Hippocampal formation (tissue), 2 donors: ENCODE measurements at places on chromosomes 16 and 17.

DNA sequence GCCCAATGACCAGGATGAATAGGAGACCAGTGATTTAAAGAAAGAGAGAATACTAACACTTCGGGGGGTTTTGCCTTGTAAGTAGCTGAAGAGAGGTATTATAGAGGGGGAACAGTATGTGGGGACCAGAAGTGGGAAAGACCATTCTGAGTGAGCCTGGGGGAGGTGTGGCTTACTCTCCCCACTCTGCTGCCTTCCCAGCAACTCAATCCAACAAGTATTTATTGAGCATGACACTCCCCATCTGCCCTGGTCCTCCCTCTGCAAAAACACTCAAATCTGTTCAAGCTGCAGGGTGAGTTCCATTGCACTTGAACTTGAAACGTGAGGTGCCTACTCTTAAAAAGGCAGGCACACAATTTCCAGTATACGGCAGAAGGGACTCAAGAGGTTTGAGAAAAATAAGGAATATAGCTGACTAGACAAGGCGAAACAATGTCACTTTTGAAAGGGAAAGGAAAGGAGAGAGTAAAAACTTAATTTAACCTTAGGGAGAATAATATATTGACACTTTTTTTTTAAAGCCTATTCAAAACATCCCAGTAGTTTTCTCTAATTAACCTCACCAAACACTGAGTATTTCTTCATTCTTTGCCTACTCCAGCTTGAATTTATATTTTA, 8.2 kb downstream of the FAM117A start:
- DNase-seq = no peak

DNA sequence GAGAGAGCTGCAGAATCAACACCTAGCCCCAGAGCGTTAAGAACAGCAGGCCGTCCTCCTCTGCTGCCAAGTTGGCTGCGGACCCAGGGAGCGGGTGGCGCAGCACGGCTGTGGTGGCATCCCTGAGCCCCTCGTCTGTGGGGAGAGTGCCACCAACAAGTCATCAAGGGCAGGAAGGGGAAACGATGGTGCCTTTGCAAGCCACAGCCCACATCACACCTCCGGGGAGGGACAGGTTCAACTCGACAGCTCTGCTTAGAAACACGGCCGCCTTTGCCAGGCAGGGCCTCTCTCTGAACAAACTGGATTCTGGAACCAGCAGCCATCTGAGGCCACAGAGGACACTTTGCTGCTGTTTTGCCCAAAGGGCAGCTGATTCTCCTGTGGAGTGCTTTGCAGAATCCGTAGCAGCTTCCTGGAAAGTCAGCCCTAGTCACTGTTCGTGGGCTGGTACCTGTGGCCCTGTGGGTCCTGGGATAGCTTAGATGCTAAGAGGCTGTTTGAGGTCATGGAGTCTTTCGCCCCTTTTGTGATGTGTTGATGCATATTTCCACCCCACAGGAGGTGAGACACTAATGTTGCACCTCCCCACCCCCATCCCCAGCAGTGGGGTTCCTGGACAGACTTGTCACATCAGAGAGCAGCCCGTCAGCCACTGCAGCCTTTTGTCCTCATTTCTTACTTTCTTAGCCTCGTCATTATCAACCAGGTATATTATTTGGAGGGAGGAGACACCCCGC, 270.6 kb downstream of the CPPED1 start:
- DNase-seq = no peak

GRCh38 chr17:21293831-21294210, 9.3 kb downstream of the MAP2K3 start:
- DNase-seq = no peak

- no peak for DNase-seq
Observed at GRCh38 chr17:39599665-39600231, 8.0 kb downstream of the NEUROD2 start.

- DNase-seq = no peak
Observed at GRCh38 chr17:39794249-39794970, 56.7 kb downstream of the GRB7 start.

GRCh38 chr17:58532555-58532951, 18.1 kb upstream of the MTMR4 start:
- no peak for DNase-seq

- peak; percentile 56 for DNase-seq
Observed at GRCh38 chr17:30376621-30377452, 1.9 kb upstream of the CPD start.

DNA sequence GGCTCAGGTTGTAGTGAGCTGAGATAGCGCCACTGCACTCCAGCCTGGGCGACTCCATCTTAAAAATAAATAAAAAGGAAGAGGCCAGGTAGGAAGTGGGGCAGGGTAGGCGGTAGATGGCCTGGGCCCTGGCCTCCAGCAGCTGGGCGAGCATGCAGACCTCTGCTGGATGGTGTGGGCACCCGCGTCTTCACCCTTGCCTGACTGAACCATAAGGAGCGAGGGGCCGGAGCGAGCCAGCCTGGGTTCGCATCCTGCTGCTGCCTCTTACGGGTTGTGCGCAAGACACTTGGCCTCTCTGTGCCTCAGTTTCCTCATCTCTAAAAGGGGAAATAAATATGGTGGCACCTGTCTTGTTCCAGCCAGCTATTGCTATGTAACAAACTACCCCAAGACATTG, 146.1 kb upstream of the GSE1 start:
- DNase-seq = no peak

DNA sequence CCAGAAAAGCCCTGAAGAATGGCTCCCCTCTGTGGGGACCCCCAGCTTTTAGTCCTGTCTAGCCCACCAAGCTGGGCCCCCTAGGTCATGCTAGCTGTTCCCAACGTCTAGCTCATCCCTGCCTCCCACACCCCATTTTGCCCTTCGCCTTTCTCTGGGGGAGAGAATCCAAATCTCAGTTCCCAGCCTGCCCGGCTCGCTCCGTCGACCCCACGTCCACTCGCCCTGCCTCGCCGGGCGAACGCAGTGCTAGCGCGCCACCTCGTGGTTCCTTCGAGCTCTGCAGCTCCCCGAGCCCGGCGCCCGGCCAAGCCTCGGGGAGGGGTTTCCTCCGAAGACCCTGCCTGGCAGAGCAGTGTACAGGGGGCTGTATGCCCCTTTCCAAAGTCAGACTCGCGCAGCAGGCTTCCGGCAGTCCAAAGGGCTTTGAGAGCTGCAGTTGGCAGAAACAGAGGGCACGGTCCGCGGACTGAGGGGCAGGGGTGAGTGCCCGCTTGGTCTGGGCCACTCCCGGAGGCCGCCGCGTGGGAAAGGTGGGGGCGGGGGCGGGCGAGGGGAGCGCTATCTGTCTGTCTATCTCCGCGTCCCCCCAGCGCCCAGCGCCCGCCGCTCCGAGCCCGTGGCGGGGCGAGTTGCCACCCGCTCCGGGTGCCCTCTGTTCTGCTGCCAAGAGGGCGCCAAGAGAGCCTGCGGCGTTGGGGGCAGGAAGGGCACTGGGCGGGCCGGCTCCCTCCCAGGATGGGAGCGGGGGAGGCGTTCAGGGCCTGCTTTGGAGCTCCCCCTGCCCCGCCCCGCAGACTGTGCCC, 1.7 kb upstream of the DLX3 start:
- DNase-seq = no peak

GRCh38 chr16:11742093-11742535, 543 bp downstream of the TXNDC11 start:
- no peak for DNase-seq

DNA sequence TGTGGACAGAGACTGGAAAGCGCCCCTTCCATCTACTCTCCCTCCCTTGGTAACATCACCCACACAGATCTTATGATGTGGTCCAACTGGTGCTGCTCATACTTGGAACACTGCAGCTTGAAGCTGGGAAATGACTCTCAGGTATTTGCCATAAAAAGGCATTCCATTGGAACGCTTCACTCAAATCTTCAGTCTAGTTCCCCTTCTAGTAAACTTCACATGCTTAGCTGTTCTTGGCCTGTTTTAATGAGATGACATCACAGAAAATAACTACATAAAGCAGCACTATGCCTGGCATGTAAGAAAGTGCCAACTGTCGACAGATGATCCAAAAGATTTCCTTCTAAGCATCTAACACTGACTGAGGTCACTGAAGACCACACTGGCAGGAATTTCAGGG, 9.3 kb downstream of the ZNF263 start:
- no peak for DNase-seq

- DNase-seq = no peak
Observed at GRCh38 chr17:79892457-79893241, 53.4 kb upstream of the CBX4 start.

DNA sequence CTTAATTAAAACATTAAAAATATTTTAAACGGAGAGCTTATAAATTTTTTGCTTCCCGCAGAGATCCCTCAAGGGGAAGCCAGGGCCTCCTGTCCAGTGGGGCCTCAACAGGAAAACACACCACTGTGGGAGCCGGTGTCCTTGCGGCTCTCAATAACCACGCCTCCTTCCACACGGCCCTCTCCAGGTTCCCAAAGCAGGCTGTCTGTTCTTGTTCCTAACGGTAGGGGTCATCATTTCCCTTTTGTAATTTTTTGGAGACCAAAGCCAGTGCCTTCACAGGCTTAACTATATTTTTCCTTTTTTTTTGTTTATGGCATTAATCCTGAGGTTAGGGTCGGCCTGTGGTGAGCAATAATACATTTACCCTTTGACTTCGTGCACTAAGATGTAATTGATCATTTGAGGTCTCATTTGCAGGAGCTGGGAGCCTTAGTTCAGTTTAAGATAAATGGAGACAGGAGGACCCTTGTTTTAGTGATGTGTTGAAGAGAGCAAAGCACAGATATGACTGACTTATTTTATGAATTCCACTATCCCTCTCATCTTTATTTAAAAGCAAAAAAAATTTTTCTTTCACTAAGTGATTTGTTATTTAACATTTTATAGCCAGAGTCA, 77.5 kb upstream of the N4BP1 start:
- DNase-seq = peak; percentile 41

GRCh38 chr17:78132767-78133178, 2.2 kb downstream of the TMC8 start:
- no peak for DNase-seq

- DNase-seq = no peak
Observed at GRCh38 chr16:75702242-75702641, 981 bp upstream of the DUXB start.

GRCh38 chr16:69109486-69110270, 4.2 kb downstream of the HAS3 start:
- DNase-seq = no peak

DNA sequence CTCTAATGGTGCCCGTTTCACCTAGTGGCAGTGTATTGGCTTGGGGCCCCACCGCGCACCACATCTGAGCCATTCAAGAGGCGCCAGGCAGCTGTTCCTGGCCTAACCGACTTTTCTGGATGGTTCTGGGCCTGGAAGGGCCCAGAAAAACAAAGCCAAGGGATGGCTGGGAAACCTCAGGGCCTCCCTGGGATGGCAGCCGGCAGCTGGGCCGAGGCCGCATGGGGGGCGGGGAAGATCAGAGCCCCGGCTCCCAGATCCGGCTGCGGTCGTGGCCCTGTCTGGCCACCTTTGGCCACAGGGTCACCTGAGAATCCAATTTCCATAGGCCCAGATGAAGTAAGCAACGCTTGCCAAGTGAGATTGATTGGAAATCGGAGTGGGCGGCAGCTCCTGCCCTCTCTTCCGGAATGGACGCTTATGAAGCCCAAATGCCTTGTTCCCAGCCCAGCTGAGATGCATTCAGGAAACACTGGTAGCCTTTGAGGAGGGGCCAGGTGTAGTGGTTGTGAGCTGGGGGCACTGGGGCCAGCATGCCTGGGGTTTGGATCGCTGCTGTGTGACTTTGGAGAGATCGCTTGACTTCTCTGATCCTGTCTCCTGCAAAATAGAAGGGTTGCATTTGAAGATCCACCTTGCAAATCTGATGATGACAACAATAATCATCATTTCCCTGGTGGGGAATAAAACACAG, 163.8 kb upstream of the GSE1 start:
- DNase-seq = no peak

- no peak for DNase-seq
Observed at GRCh38 chr16:2586241-2586640, 48.4 kb downstream of the PDPK1 start.

DNA sequence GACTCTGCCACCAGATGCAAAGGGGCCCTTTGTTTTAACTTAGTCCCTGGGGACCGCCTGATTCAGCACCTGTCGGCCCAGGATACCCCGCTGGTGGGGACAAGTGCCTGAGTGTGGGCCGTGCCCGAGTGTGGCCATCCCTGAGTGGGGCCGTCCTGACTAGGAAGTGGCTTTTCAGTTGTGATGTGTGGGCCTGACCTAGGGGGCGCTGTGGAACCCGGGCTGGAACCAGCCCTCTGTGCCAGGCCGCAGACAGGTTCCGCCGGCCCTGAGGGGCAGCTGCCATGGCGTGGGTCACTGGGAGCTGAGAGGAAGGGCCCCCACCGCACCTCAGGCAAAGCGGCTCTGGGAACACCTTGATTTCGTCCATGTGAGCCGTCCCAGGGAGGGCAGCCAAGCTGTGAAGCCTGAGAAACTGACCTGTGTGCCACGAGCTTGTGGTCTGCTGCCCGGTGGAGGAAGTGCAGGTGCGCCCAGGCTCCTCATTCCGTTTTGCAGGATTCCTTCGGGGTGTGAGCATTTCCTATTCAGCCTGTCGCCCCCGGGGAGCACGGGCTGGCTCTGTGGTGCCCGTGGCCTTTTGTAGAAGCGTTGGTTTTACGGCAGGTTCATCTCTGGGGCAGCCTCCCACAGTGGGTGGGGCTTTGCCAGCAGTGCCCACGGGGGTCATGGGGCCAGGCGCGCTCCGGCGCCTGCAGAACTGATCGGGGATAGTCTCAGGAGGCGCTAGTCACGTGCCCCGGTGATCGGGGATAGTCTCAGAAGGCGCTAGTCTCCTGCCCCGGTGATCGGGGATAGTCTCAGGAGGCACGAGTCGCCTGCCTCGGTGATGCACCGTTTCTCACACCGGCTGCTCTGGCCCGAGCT, 5.3 kb downstream of the RPL13 start:
- no peak for DNase-seq

GRCh38 chr16:63613701-63614100, 1508.2 kb downstream of the CDH11 start:
- no peak for DNase-seq

- DNase-seq = no peak
Observed at GRCh38 chr17:28519236-28519635, 13.1 kb downstream of the FOXN1 start.

- no peak for DNase-seq
Observed at GRCh38 chr17:70405492-70406220, 236.3 kb downstream of the KCNJ2 start.

DNA sequence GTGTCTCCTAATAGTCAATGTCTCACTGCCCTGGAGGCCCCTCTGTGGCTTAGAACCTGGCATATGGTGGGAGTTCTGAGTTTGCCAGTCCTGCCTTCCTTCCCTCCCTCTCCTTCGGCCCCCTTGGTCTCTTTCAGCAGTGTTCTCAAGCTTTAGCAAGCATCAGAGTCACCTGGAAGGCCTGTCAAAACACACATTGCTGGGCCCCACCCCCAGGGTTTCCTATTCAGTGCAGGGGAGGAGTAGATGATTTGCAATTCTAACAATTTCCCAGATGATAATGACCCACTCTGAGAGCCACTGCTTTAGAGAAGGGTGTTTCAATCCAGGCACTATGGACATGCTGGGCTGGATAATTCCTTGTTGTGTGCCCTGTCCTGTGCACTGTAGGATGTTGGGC, 26.4 kb upstream of the TMEM220 start:
- no peak for DNase-seq
